ENCODE measurements at places on chromosomes 11 and 22.

GRCh38 chr22:17484608-17485007, 78.7 kb upstream of the SLC25A18 start:
- no peak for DNase-seq

DNA sequence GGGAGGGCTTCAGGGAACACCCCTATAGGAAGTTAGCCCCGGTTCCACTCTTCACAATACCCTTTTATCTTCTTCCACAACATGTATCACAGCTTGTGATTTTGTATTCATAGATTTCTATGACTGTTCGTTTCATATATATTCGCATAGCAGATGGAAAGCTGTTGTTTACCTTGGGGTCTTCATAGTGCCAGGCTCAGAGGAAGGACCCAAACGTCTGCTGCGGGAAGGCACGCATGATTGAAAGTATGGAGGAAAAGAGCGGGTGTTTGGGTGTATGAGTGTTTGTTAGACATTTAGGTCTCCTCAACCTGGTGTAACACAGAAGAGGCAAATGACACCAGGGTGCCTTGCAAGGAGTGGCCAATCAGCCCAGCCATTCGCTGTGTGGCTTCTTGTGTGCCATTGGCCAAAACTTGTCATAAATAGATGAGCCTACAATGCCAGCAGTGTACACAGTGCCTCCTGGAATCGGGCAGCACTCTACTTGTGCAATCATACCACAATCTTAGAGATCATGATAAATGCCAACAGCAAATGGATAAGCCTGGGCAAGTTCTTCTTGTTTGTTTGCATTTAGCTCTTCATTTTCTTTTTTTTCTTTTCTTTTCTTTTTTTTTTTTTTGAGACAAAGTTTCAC, 10.9 kb upstream of the ADA2 start:
- no peak for DNase-seq

DNA sequence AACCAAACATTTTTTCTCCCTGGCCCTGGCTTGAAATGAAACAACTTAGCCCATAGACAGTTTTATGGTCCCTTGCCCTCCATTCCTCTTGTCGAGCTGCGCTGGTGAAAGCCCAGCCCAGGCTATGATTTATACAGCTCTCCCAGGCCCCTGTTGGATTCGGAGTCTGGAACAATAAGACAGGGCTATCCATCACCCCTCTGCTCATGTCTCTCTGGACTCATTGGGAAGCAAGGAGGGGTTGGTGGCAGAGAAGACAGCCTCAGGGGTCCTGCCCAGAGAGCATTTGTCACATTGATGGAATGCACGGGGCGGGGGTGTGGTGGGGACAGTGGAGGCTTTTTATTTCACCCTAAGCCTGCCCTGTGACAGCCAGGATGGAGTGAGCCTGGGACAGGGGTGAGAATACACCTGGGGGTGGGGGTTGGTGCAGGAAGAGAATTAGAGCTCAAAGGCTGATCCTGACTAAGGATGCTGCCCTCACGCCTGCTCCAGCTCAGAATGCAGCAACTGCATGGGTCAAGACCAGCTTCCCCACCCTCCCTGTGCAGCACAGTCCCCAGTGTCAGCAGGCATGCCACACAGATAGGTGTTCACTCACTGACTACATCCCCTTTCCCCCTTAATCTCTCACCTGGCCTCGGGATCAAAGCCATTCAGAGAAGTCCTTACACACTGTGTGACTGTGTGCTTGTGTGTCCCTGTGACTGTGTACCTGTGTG, 10.0 kb upstream of the PKNOX2 start:
- no peak for DNase-seq

DNA sequence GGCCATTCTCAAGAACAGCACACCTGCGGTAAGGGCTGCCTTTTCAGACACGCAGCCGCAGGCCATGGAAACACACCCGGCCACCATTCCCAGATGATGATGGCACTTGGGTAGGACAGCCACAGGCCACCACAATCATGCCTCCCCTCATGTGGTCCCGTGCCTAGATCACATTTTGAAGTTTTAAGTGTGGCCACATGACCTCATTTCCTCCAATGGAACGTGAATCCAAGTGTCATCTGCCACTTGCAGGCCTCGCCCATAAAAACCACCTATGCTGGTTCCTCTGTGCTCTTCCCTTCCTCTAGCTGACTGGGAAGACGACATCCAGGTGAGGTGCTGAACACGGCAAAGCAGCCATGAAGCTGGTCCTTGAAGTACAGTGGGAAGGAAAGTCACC, 44.6 kb upstream of the SLC25A1 start:
- no peak for DNase-seq

- DNase-seq: no peak
These were observed 1.6 kb downstream of the SUN2 start for GRCh38 chr22:38753948-38754750.

GRCh38 chr11:78039919-78040671, 17.0 kb upstream of the KCTD14 start:
- no peak for DNase-seq

- DNase-seq: no peak
These were observed 243.4 kb upstream of the PLET1 start for GRCh38 chr11:112504056-112504455.

DNA sequence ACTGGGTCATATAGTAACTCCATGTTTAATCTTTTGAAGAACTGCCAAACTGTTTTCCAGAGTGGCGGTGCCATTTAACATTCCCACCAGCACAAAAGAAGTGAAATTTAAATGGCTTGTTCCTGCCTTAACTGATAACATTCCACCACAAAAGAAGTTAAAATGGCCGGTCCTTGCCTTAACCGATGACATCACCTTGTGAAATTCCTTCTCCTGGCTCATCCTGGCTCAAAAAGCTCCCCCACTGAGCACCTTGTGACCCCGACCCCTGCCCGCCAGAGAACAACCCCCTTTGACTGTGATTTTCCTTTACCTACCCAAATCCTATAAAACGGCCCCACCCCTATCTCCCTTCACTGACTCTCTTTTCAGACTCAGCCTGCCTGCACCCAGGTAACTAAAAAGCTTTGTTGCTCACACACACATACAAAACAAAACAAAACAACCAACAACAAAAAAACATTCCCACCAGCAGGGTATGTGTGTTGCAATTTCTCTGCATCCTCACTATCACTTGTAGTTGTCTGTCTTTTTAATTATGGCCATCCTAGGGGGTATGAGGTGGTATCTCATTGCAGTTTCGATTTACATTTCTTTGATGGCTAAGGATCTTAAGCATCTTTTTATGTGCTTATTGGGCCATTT, 109.0 kb downstream of the FAR1 start:
- DNase-seq: no peak

GRCh38 chr11:12628314-12628713, 45.9 kb upstream of the TEAD1 start:
- DNase-seq: no peak

Data from activated T-helper 1 cell treated with Interleukin-2 at 50 U/mL for 16 hours (primary cell).